ENCODE measurements at places on chromosomes 7 and 10. TPM values are rescaled to one million over a fixed set of nuclear protein-coding genes. Genes with fewer than 3 reads are reported as not detected.
A peak's percentile ranks its signal among the peaks of the same experiment; 100 is the strongest.

MCM10 gene
- 0.30 TPM for total RNA-seq

MLXIPL gene
- total RNA-seq: 9.6 TPM

CDHR1 gene
- 0.32 TPM for total RNA-seq

CRYGN gene
- total RNA-seq: not detected

MEIG1 gene
- not detected for total RNA-seq

CHAT gene
- not detected for total RNA-seq

ANTXRL gene
- total RNA-seq: not detected

SSC4D gene
- total RNA-seq: 0.55 TPM

FANK1 gene
- total RNA-seq: 0.35 TPM

SEMA3E gene
- total RNA-seq: 0.12 TPM

TDRD1 gene
- total RNA-seq: 2.7 TPM

GPR15LG gene
- total RNA-seq: not detected

DOCK1 gene
- 16.3 TPM for total RNA-seq

IFIT2 gene
- 7.0 TPM for total RNA-seq

KLLN gene
- total RNA-seq: 0.47 TPM

COL17A1 gene
- total RNA-seq: 0.32 TPM

TAS2R41 gene
- not detected for total RNA-seq

WEE2 gene
- total RNA-seq: not detected

EPHB4 gene
- 22.7 TPM for total RNA-seq

CADPS2 gene
- 29.1 TPM for total RNA-seq

SFTPA1 gene
- 0.17 TPM for total RNA-seq

- no peak for DNase-seq
Observed at GRCh38 chr10:70480239-70480861, 1.8 kb downstream of the PALD1 start.

- DNase-seq: no peak
Observed at GRCh38 chr7:64997927-64998391, 7.1 kb upstream of the ZNF117 start.

- no peak for DNase-seq
Observed at GRCh38 chr7:98911916-98912315, 33.6 kb downstream of the TRRAP start.

DNA sequence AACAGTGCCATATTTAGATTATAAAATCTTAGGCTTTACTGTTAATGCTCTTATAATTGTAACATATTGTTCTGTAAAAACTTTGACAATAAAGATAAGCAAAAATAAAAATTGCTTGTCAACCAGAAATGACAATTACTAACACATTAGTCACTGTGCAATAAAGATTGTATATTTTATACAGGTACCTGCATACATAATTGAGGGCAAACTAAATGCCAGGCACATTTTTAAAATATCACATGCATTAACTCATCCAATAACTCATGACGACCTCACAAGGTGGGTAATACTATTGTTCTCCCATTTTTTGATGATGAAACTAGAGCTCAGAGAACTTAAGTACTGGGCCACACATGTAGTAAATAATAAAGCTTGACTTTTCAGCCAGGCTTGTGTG lies 1020.2 kb upstream of the C7orf33 start:
- no peak for DNase-seq

DNA sequence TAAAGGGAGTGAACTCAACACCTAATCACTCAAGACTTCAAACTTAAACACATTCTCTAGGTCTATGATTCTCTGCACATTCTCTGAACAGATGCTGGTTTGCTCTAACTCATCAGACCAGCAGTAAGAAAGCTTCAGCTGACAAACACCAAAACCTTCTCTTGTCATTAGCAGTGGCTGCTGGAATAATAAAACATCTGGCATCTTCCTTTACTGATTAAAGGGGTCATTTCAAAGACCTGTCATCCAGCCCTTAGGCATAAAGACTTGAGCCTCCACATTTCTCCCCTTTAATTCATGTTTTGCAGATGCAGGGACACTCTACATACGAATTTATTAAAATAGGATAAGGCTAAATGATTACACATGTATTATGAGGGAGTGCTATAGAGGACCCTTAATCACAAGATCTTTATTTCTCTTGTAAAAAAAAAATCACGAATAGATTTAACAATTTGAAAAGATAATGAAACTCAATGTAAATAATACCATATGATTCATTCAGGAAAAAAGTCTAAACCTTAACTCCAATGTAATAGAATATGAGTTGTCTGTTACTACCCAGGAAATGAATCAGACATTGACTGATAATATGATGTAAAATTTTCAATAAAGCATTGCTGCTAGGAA lies 152.4 kb upstream of the GNAI1 start:
- DNase-seq: no peak

- DNase-seq: no peak
Observed at GRCh38 chr10:46318799-46319198, 32.0 kb downstream of the ANTXRL start.

DNA sequence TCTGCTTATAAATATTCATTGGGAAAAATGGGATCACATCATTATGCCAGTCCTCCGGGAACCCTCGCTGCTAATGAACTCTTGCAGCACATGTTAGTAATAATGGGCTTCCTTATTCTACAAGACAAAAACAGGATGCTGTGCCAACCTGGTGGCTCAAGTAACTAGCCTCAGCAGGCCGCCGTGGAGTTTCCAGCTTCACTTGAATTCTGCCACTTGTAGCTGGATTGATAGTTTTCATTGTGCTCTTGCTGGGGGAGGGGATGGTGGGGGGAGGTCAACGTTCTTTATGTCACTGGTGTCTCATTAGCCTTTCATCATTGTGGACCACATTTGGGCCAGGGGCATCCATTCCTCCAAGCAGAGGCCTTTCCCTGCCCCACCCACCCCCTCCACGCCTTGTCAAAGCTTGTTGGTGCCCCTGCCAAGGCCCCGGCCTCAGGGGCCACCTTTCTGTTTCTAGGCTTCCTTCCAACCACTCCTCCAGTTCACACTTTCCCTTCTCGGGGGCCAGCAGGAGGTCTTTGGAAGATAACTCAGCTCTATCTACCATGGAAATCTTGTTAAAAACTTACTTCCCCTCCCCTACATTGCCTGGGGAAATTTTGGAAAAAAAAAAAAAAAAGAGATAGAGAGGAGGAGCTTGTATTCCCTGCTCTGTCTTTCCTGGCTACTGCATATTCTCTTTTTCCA lies 153.9 kb downstream of the BMPER start:
- DNase-seq: peak; percentile 32

DNA sequence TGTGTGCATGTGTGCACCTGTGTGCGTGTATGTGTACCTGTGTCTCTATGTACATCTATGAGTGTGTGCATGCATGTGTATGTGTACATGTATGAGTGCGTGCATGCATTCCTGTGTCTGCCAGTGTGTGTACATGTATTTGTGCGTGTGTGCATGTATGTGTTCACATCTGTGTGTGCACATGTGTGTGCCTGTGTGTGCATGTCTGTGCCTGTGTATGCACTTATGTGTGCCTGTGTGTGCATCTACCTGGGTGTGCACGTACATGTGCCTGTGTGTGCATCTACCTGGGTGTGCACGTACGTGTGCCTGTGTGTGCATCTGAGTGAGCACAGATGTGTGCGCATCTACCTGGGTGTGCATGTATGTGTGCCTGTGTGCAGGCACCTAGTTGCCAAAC lies 102.2 kb upstream of the DIP2C start:
- no peak for DNase-seq

GRCh38 chr7:746155-747061 lies 19.3 kb upstream of the PRKAR1B start:
- no peak for DNase-seq

- DNase-seq: no peak
Observed at GRCh38 chr10:13848520-13849445, 262.0 kb downstream of the PRPF18 start.

GRCh38 chr10:123117644-123118417 lies 17.9 kb upstream of the HMX3 start:
- DNase-seq: no peak

DNA sequence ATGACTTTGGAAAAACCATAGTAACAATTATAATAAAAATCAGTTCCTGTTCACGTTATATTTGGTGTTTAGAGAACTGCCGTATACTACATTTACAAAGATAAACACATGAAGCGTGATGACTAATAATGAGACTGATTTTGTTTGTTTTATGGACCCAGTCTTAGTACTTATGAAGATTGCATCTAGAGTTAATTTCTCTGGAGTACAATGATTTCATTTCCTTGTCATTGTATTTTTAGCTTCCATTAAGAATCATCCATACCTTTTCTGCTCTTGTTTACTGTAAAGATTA lies 2.9 kb downstream of the RBM20 start:
- no peak for DNase-seq

GRCh38 chr10:78202386-78202785 lies 168.7 kb downstream of the RPS24 start:
- DNase-seq: no peak

GRCh38 chr7:20158684-20159083 lies 58.5 kb downstream of the MACC1 start:
- no peak for DNase-seq

DNA sequence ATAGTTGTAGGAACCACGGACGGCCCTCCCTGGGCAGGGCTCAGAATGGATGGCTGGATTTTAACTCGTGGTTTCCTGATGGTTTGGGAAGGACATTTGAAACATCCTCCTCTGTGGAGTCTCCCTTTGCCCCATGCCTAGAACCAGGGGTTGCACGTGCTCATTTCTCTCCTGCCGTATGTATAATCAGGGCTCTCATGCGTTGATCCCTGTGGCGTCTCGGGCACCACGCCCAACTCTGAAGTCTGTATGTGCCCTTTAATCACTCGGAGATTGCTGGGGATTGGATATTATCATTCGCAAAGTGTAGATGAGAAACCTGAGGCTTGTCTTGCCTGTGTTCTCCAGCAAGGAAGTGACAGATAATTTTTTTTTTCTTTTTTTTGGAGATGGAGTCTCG lies 257.1 kb downstream of the CAMK1D start:
- no peak for DNase-seq

- no peak for DNase-seq
Observed at GRCh38 chr7:39453743-39454355, 112.4 kb upstream of the YAE1 start.

DNA sequence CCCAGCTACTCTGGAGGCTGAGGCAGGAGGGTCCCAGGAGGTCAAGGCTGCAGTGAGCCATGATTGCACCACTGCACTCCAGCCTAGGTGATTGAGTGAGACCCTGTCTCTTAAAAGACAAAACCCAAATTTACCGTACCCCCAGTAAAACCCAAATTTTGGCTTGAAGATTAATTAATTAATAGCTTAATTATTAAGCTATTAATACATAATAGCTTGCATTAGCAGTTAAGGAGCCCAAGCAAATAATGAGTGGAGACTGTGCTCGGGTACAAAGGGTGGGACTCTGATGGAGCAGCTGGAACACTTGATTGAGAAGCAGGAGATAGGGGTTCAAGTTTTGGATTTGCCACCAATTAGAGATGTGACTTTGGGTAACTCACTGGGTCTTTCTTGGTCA lies 28.9 kb downstream of the NRF1 start:
- DNase-seq: no peak

GRCh38 chr7:24713850-24714675 lies 43.2 kb downstream of the GSDME start:
- no peak for DNase-seq

GRCh38 chr7:139745678-139746143 lies 32.1 kb downstream of the HIPK2 start:
- peak; percentile 58 for DNase-seq

- no peak for DNase-seq
Observed at GRCh38 chr7:81410471-81411117, 359.3 kb downstream of the HGF start.

- peak; percentile 25 for DNase-seq
Observed at GRCh38 chr10:86662186-86663045, 5.9 kb upstream of the LDB3 start.

- no peak for DNase-seq
Observed at GRCh38 chr7:126953461-126953860, 299.3 kb downstream of the GRM8 start.

- no peak for DNase-seq
Observed at GRCh38 chr10:23558361-23558799, 119.5 kb downstream of the OTUD1 start.

DNA sequence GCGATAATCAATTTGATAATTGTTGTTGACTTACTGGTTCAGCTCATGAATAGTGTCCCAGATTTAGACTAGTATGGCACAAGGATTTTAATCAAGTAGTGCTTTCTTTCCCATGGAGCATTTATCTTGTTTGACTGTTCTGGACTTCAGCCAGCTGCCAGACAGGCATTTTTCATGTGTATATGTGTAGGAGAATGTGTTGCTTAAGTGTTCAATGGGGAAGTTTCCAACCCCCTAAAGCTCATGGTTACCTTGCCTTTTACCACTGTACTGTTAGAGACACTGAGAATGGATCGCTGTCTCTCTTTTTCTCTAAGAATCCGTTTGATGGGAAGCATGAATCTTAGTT lies 103.9 kb downstream of the LRRC4 start:
- no peak for DNase-seq

- DNase-seq: no peak
Observed at GRCh38 chr10:28906934-28907333, 229.6 kb downstream of the BAMBI start.

- no peak for DNase-seq
Observed at GRCh38 chr10:89683883-89684282, 17.5 kb upstream of the KIF20B start.

DNA sequence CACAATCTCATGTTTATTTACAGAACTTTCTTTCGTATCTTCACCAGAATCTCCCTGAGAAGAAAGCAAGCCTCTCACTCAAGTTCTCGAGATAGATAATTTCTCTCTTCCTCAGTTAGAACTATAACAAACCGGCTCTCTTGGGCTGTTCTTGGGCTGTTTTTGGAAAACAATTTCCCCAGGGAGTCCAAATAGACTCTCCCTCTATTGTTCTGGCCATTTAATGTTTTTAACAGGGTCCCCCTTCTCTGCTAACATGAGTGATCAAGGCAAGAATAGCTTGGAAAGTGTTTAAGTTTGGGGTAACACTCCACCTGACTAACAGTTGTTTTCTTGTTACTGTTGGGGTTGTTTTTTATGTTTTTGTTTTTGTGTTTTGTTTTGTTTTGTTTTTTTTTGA lies 64.8 kb upstream of the UCN3 start:
- no peak for DNase-seq

DNA sequence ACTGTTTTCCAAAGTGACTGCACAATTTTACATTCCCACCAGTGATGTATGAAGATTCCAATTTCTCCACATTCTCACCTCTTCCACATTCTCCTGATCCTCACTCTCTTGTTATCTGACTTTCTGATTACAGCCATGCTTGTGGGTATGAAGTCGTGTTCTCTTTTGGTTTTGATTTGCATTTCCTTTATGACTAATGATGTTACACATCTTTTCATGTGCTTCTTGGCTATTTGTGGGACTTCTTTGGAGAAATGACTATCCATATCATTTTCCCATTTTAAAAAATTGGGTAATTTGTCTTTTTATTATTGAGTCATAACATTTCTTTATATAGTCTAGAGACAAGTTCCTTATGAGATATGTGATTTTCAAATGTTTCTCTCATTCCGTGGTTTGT lies 10.5 kb upstream of the GIMAP8 start:
- DNase-seq: no peak

- DNase-seq: no peak
Observed at GRCh38 chr7:130372402-130373165, 7.7 kb upstream of the CPA1 start.

DNA sequence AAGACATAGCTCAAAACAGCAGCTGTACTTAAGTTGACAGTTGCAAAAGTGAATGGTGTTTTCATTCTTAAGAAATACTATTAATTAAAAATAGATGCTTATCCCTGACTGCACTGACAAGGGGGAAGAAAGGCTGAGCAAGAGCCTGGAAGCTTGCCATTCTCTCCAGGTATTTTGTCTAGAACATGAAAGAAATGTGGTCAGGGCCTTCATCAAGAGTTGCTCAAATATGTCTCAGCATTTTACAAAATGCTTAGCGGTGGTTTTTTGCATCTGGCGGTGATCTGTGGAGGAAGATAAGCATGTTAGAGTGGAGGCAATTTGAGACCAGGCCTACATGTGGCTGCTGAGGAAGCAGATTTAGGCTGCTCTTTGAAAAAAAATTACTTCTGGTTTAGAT lies 46.4 kb upstream of the CC2D2B start:
- no peak for DNase-seq

Data from left ventricle myocardium superior (tissue), 1 donor.